CD4-positive, alpha-beta T cell treated with Interleukin-10 for 1 hour (primary cell): ENCODE measurements at places on chromosomes 3 and 15.
A peak's percentile ranks its signal among the peaks of the same experiment; 100 is the strongest.

DNA sequence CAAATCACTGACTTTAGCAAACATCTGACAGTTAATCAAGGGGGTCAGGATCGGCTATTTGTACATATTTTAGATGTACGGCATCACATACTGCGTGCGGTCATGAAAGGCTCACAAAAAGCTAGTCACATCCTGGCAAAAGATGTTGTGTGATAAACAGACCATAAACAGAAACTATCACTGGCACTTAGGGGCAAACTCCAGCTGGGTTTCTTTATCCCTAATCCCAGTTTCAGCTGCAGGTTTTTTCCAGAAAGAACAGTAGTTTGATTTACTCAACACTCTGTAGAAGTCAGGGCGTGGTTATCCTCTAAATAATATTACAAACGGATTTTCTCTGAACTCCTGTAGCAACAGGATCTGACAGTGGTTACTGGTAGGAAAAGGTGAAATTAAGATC lies 112.4 kb upstream of the BHLHE40 start:
- DNase-seq = peak; percentile 57

DNA sequence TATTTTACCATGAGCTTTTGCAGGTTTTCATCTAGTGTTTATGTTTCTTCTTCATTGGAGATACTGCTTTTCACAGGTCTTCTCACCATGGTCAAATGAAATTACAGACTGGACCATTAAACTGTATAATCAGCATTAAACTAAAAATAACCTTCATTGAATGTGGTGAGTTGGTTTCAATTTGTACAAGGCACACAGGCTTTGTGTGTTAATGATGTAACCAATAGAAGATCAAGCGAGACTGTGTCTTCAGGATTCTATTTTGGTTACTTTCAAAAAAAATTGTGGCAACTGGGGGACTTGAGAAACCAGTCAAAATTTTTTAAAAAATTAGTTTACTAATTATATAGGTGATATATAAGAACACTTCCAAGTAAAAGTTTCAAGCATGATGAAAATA lies 54.3 kb upstream of the GCSAM start:
- DNase-seq = no peak

- peak; percentile 88 for DNase-seq
These were observed 961 bp downstream of the HAPLN3 start for GRCh38 chr15:88894348-88894818.

DNA sequence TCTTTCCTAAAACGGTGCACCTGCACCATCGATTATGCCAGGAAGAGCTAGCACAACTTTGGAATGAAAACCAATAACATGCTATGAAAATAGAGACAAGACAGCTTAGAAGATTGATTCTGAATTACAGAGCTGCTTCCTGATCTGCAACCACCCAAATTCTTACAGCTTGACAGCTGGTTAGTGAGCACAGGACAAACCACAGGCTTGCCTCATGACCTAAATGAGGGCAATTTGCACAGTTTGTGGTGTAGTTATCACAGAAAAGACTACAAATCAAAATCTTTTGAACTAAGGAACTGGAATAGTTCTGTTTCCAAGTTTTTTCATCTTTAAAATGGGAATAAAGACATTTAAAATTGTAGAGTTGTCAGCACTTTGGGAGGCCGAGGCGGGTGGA lies 533.5 kb downstream of the NAALADL2 start:
- no peak for DNase-seq
